Activated naive CD8-positive, alpha-beta T cell treated with anti-CD3 and anti-CD28 coated beads, Interleukin-2, amount 50 U/mL, for 16 hours (primary cell): ENCODE measurements at places on chromosomes 7 and 10.

GRCh38 chr7:44236333-44236728 lies 35.6 kb downstream of the YKT6 start:
- no peak for DNase-seq

- DNase-seq = no peak
Measured at GRCh38 chr7:47153058-47153457, 428.9 kb downstream of the TNS3 start.

DNA sequence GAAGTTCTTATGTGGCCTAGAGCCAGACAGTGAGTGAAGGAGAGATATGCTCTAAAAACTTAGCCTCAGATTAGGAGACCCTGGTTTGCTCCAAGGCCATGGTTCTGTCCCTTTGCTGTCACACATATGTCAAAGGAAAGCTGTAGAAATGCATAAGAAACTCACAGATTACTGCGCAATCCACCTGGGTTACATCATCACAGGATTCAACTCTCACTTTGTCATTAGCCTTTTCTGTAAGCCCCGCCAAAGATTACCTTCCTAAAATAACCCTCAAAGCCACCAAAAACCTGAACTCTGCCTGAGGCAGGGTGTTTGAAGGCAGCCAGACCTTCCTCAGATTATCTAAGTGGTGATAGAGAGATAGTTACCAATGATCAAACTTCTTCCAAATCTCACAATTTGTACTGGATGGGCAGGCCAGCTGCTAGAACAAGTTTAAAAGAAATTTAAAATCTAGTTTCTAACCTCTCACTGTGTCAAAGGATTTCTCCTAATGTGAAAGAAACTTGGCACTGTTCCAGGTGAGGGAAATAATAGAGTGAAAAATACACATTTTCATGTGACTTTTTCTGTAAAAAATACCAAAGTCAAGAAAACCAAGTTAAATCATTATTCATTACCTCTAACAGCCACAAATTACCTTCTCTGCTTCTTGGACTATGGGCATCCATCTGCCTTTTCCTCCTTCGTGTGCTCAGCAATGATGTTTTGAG lies 567.2 kb downstream of the SUGCT start:
- DNase-seq = no peak

GRCh38 chr10:28434063-28434462 lies 98.9 kb upstream of the WAC start:
- no peak for DNase-seq

DNA sequence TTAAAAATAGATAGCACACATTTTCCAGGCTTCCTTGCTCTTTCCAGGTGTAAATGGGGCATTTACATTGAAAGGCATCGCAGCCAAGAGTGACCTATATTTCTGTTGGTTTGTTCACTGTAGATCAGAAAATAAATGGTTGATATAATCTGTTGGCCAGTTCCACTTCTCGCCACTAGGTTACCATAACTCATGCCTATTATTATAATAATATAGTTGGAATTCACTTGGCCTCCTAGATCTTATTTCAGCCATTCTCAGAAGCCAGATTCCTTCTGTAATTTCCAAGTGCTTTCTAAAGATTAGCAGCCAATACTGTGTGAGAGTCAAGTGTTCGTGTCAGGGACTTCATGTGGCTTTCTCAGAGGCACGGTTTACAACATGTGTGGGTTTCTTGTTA lies 179.5 kb downstream of the DNAH11 start:
- no peak for DNase-seq

GRCh38 chr10:70267161-70267933 lies 16.5 kb downstream of the NPFFR1 start:
- no peak for DNase-seq

GRCh38 chr10:58982470-58983239 lies 193.8 kb upstream of the PHYHIPL start:
- no peak for DNase-seq

- no peak for DNase-seq
Measured at GRCh38 chr7:94228223-94228622, 166.5 kb upstream of the COL1A2 start.

- DNase-seq = no peak
Measured at GRCh38 chr10:77291596-77292505, 345.8 kb downstream of the KCNMA1 start.

GRCh38 chr10:79384773-79385391 lies 37.6 kb downstream of the PPIF start:
- DNase-seq = no peak

DNA sequence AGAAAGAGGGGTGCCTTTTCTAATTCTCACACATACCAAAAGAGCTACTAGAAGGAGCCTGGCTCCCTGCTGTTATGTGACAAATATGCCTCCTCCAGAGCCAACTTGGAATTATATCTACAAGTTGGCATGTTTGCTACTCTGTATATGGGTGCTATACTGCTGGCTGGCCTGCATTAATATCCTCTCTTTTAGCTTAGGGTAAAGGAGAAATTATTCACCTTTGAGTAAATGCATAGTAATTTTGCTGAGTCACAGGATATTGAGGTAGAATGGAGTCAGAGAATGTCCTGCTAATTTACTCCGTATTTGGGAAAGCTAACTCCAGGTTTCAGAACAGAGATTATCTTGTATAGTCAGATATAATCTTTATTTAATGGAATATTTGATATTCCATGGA lies 24.2 kb upstream of the LIPN start:
- DNase-seq = no peak

DNA sequence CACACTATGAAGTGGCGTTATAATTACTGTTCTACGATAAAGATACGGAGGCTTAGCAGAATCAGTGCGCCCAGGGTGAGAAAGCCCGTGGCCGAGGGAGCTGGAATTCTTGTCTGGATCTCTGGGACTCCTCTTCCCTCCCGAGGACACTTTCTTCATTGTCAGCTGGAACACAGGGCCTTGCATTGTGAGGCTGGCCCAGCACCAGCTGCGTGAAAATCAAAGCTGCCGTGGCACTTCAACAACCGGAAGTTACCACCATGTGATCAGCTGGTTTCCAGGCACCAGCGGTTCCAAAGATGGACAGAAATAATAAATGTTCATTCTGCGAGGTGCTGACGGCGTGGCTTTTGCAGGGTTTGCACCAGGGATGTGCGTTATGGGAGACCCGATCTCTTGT lies 234.0 kb upstream of the PITRM1 start:
- DNase-seq = no peak

DNA sequence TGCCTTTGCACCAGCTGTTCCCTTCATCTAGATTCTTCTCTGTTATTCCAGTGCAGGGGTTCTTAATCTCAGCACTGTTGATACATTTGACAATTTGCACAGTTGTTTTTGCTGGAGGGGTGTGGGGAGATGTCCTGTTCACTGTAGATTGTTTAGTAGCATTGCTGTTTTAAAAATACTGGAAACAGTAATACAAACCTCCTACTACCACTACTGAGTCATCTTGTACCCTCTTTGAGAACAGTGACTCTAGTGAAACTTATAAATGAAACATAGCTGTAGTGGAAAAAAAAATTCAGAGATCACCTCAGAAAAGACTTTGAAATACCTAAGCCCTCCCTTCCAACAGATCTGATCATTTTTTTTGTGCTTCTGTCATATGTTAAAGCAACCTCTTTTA lies 154.8 kb upstream of the TMEM196 start:
- no peak for DNase-seq

DNA sequence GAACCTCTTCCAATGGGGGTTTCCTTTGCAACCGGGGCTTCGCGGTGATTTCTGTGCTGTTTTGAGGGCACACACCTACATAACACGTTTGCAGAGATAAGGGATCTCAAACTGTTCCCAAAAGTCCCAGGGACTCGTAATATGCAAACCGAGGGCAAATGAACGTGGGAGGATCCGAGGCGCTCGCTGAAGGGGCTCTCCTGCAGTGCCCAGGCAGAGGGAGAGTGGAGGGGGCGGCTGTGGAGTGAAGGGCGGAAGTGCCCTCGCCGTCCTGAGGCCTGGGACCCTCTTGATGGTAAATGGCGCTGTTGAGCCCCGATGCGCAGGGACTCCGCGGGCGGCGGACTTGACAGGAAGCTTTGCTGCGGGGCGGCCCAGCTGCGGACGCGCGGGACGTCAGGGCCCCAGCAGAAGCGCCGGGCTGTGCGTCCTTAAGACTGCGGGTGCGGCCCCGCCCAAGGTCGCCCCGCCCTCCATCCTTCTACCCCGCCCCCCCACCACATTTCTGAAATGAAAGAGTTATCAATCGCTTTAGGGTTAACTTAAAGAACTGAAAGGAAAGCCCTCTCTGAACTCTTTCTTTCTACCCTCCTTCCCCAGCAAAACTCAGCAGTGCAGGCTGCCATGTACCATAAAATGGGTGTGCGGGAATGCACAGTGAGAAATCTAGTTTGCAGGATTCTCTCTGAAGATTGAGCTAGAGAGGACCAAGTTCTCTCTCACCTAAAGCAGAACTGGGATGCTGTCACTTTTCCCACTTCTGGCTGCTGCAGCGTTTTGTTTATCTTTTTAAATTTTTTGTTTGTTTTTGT lies 151.8 kb upstream of the YAE1 start:
- DNase-seq = peak; percentile 4
